ENCODE measurements at places on chromosomes 16 and 17.

DNA sequence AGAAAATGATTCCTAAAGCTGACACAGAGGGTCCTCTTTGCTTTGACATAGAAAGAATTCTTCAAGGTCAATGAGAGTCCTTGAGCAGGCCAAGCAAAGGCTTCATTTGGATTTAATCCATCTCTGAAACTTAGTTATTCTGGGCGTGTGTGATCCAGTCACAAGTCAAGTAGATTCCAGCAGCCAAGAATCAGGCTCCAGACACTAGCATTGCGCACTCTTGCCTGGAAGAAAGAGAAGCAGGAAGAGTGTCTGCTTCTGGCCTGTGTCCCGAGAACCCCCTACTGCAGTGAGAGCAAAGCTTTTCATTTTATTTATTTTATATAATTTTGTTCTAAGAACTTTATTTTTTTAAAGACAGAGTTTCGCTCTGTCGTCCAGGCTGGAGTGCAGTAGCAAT is 88.2 kb upstream of the CACNG5 start:
- no peak for DNase-seq

GRCh38 chr16:14419817-14420216 is 210.2 kb downstream of the PARN start:
- DNase-seq: no peak

DNA sequence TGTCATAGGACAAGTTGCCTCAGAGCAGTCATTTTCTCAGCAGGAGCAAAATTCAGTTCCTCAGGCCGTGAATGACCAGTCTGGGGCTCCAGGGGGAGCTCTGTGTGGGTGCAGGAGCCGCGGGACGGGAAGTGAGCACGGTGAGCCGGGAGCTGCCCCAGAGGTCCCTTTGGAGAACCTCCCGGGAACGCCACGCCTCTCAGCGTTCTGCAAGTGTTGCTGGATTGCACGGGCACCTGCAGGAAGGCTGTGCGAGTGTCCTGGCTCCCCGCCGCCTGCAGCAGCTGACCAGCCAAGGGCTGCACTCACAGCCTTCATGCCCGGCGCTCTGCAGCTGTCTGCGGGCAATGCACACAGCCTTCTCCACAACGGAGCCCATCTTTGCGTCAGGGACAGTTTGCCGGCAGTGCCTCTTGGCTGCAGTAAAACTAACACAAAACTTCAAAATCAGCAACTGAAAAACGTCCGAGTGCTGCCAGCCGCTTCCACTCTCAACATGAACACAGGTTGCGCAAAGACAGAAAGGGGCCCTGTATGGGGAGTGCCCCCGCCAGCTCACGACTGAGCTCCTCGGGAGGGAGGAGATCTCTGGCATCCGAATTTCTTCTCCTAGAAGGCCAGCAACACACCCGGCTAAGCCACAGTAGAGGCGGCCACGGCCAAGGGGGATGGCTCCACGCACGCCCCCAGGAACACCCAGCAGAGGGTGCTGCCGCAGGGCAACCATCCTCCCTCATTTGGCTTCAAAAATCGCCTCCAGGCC is 16.0 kb downstream of the NDUFAF8 start:
- peak; percentile 25 for DNase-seq

- DNase-seq: no peak
These were observed 38.2 kb upstream of the NUDT7 start for GRCh38 chr16:77684181-77684526.

- no peak for DNase-seq
These were observed 36.5 kb upstream of the SIAH1 start for GRCh38 chr16:48421741-48422140.

GRCh38 chr17:2335726-2336214 is 487 bp downstream of the TSR1 start:
- DNase-seq: no peak

- DNase-seq: no peak
These were observed 2.7 kb upstream of the HOXB9 start for GRCh38 chr17:48628649-48629410.

DNA sequence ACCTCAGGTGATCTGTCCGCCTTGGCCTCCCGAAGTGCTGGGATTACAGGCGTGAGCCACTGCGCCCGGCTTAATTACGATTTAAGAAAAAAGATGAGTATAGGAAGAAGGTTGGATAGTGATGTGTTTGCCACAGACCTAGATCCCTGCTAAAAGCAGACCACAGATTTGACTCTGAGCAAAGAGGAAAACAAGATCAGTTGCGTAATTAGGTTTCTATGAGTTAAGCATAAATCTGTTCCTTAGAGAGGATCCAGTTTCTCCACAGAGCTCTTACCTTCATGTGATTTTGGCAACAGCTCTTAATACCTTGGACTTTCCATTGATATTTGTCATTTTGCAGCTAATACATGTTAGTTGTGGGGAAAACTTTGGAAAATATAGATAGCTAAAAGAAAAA is 31.1 kb downstream of the CDH1 start:
- no peak for DNase-seq

DNA sequence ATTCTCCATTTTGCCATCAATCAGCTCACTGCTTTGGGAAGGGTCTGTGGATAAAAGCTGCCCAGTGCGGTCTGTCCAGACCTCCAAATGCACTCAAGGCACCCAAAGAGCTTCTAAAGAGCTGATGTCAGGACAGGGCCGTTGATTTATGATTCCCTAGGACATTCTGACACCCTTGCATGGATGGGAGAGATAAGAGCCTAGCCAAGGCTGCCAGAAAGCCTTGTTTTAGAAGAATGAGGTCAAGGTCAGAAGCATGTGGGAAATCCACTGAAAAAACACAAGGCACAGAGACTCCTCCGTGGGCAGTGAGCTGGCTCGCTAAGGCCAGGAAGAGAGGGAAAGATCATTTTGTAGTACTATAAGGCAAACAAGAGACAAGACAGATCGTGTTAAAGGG is 214.0 kb downstream of the CDH11 start:
- DNase-seq: no peak

DNA sequence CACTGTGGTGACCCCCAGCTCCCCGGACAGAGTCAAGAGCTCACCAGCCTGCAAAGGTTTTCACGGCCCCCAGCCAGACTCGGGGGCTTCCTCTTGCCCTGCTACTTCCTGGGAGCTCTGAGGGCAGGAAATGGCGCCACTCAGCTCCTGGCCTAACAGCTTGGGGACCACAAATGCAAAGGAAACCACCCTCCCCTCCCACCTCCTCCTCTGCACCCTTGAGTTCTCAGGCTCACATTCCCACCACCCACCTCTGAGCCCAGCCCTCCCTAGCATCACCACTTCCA is 375 bp upstream of the SPN start:
- DNase-seq: no peak

DNA sequence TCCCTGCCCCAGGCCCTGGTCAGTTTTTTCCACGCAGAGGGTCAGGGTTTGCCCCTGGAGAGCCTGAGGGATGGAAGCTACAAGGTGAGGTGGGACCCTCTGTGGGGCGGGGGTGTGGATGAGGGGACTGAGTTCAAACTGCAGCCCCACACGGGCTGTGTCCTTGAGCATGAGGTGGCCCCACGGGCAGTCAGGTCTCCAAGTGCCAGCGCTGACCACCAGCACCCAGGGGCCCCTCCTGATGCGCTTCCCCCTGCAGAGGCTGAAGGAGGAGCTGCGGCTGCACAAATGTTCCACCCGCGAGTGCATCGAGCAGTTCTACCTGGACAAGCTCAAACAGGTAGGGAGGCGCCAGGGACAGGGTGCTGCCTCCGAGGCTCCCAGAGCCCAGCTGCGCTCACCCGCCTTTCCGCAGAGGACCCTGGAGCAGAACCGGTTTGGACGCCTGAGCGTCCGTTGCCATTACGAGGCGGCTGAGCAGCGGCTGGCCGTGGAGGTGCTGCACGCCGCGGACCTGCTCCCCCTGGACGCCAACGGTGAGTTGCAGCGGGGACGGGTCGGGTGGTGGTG is 4.3 kb downstream of the TSR3 start:
- no peak for DNase-seq

- DNase-seq: no peak
These were observed 93.9 kb upstream of the FA2H start for GRCh38 chr16:74868501-74868900.

DNA sequence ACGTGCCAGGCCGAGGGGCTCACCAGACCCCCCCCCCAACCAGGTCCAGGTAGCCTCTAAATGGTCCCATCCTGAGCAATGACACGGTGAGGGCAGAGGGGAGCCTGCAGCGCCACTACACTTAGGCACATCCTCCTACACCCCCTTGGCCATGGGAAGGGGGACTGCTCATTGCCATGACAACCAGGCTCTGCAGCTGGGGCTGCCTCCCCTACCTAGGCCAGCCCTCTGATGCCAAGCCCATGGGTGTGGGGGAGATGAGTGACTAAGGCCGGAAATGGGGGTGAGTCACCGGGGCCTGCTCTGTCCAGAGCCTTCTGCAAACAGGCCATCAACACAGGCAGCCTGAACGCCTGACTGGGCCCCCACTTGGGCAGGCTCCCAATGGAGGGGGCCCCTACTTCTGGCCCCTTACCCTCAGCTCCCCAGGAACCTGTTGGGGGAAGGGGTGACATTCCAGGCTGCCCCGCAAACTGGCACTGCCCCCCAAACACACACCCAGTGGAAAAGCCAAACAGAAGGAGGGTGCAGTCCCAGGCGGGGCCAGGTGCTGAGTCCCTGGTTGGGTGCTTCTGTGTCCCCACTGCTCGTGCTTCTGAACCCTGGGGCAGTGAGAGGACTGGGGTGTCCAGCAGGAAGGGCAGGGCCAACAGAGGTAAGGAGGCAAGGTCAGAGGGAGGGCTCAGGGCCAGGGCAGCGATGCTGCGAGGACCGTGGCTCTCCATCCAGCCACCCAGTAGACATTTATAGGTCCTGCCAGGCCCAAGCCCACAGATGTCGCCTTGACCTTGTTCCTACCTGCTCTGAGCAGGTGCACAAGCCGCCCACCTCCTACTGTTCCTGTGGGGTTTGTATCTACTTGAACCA is 8.2 kb downstream of the PLCD3 start:
- no peak for DNase-seq

DNA sequence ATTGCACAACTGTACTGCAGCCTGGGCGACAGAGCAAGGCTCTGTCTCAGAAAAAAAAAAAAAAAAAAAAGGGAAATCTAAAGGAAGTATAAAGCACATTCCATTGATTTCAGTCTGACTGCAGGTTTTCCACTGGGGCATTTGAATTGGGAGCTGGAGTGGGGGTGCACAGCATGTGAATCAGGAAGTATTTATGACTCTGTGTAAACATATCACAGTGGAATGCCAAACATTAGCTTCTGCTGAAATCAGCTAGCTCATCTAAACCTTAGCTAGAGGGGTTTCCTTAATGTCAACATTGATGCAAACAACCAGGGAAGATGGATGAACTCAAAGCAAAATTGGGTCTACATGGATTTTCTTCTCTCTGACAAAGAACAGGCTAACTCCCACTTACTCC is 641.0 kb upstream of the EEF2KMT start:
- no peak for DNase-seq

GRCh38 chr16:53839150-53839549 is 135.2 kb downstream of the FTO start:
- DNase-seq: no peak

- DNase-seq: no peak
These were observed 7.1 kb upstream of the BAHCC1 start for GRCh38 chr17:81388091-81388611.

DNA sequence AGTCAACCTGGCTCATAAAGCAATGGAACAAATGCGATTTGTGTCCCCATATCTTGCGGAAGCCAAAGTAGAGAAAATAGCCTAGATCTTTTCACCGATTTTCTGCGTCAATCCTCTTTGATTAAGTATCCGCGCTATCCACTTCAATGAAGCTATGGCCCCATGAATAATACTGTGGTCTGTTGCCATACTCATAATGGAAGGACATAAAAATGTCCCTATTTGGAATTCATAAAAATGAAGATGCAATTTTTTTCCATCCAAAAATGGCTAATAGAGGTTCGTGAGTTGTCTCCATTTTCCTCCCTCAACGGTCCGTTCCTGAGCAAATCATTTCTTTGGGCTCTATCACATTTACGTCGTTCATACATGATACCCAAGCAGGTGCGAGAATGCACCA is 25.4 kb upstream of the ADCY9 start:
- no peak for DNase-seq

DNA sequence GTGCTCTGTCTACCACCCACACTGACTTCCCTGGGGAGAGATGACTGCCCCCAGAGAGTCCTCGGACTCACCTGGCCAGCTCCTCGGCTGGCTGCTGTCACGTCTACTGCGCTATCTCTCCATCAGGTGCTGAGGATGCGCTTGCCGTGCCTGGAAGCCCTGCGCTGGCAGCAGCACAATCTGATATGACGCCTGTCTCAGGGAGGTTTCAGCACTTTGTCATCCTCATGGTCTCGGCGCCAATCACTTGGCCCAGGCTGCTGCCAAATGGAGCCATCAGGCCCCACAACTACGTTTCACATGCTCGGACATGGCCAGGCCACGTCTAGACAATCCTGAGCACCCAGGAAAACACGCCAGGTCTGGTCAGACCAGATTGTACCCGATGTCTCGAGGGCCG is 46.7 kb downstream of the FOXL1 start:
- no peak for DNase-seq
